ENCODE measurements at places on chromosomes 6 and 20.

DNA sequence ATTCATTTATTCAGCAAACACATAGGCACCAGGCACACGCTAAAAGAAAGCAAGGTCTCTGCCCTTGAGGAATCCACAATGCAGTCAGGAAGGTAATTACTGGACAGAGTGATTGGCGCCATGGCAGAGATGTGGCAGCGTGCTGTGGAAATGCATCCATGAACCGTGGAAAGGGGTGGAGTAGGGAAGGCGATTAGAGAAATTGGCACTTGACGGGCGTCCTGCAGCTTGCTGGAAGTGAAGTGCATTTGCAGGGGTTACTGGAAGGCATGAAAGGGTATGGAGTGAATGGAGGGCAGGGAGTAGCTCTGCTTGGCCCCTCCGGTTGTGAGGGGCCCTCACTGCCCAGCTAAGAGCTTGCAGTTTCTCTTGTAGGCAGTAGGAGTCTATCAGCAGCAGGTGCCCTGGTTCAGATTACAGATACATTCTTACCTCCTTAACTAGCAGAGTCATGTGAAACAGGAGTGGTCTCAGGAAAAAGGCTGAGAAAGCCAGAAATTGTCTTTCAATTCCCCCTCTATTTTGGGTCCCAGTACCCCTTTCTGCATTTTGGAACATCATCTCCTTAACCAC is 122.5 kb upstream of the TIAM2 start:
- H3K27ac ChIP-seq = no peak overlapping the region
- peaks cover 5% of the 10 kb centered on the region for H3K4me1 ChIP-seq
- DNase-seq = no peak
- no peaks in the 10 kb centered on the region for H3K36me3 ChIP-seq

DNA sequence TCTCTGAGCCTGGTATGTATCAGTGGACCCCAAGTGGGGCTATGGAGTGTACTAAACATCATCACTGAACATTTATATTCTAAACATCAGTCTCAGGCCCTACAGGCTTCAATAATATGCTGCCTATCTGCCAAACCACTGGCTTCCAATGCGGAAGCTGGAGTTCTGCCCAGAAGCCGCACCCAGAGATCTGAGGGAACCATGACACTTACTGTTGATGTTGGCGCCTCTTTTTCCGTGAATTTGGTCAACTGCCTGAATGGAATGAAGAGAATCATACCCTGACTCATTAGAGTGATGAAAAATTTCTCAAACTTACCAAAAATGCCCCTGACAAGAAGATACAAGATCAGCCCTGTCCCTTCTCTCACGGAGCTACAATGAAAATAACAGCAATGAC is 66.2 kb downstream of the SLC22A23 start:
- peak; percentile 29 for DNase-seq
- no peak overlapping the region for H3K4me3 ChIP-seq
- no peaks in the 10 kb centered on the region for H3K27me3 ChIP-seq
- H3K27ac ChIP-seq = no peak overlapping the region

DNA sequence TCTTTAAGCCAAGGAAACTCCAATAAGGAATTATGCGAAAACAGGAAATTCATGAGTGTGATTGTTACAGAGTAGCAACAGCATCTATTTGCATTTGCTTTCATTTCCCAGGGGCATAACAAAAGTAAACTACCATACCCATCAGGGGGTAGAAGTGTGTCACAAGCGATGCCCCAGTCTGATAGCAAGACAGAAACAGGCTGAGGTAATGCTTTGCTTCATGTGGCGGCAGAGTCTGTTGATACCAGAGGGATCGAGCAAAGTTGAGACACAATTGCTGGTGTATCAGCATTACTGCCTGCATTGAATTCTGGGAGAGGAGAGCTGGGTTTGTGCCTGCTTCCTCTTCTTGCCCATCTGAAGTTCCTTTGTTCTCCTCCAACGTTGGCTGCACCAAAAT is 51.2 kb upstream of the LYRM2 start:
- H3K36me3 ChIP-seq = no peaks in the 10 kb centered on the region
- DNase-seq = peak; percentile 83
- no peak overlapping the region for H3K4me3 ChIP-seq
- H3K4me1 ChIP-seq = peaks cover 14% of the 10 kb centered on the region
- peak overlapping the region; percentile 77 for H3K27ac ChIP-seq

- H3K27me3 ChIP-seq = no peaks in the 10 kb centered on the region
- H3K4me1 ChIP-seq = no peaks in the 10 kb centered on the region
- peak overlapping the region; percentile 12 for H3K27ac ChIP-seq
- no peaks in the 10 kb centered on the region for H3K36me3 ChIP-seq
Measured at GRCh38 chr6:140857739-140858380, 1274.9 kb upstream of the GJE1 start.

DNA sequence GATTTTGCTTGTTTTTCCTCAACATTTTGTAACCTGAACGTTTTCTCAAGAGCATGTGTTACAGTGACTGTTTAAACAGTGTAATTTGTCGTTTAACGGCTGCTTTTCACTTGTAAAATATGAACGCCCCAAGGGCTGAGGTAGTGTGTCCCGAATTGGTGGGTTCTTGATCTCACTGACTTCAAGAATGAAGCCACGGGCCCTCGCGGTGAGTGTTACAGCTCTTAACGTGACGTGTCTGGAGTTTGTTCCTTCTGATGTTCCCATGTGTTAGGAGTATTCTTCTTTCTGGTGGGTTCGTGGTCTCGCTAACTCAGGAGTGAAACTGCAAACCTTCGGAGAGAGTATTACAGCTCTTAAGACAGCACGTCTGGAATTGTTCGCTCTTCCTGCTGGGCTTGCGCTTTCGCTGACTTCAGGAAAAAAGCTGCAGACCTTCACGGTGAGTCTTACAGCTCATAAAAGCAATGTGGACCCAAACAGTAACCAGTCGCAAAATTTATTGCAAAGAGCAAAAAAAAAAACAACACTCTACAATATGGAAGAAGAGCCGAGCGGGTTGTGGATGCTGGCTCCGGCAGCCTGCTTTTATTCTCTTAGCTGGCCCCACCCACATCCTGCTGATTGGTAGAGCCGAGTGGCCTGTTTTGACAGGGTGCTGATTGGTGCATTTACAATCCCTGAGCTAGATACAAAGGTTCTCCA is 25.1 kb upstream of the TRIM27 start:
- H3K27ac ChIP-seq = no peak overlapping the region
- H3K4me3 ChIP-seq = peak overlapping the region; percentile 50
- no peaks in the 10 kb centered on the region for H3K36me3 ChIP-seq
- DNase-seq = peak; percentile 52
- peaks cover 2% of the 10 kb centered on the region for H3K4me1 ChIP-seq
